CD4-positive, alpha-beta T cell treated with Interleukin-4 for 1 hour (primary cell): ENCODE measurements at places on chromosomes 3 and 15.

DNA sequence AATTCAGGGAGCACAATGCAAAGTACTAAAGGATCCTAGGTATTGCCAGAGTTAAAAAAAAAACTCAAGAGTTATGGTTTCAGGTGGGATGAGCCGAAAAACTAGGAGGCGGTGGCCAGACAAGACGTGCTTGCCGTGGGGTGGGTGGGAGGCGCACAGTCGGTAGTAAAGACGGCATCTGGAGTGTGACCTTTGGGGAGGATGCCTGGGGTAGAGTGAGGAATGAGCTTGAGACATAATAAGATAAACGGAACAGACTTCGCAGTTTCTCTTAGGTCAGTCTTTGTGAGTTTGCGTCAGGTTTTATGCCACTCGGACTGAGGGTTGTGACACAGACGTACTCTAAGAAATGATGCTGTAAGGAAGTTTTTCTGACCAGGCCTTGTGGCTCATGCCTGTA, 139.6 kb downstream of the LRRK1 start:
- DNase-seq, result no peak

- no peak for DNase-seq
Observed at GRCh38 chr3:35448121-35448520, 191.2 kb upstream of the ARPP21 start.

GRCh38 chr3:117837391-117837790, 1127.8 kb downstream of the TUSC7 start:
- DNase-seq, result no peak

DNA sequence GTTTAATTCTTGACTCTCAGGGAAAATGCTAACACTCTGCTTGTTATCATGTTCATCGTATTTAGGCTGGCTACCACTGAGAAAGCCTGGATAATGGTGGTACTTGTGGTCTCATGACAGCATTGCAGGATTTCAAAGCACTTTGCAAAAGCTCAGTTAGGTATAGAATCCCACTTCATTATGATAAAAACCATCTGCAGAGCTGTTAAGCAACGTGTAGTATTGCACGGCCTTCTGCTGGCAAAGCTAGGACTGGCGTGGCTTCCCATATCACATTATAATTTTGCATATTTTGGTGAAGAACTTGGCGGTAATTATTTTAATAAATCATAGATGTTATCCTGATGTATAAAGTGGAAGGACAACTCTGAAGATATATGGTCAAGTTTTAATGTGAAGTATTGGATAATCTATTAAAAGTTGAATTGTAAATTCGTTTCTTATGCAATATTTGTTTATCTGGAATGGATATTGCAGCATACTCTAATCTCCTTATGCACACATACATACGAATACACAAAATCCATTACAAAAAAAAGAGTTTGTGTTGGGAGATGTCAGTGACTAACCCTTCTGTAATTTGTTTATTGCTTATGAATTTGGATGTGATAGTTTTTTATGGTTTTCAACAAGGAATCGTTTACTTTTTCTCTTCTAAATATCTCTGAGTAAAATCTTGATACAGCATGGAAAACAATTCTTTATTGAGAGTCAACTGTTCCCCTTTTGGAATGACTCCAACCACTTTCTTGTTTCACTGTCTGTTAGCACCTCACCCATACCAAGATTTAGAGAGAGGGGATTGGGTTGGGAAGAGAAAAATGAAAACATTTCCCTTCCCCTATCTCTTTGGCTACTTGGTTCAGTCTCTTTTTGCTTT, 9.2 kb downstream of the RAB8B start:
- no peak for DNase-seq

GRCh38 chr3:56421205-56421604, 47.1 kb downstream of the ERC2 start:
- no peak for DNase-seq

- no peak for DNase-seq
Observed at GRCh38 chr3:62705721-62706120, 169.5 kb downstream of the CADPS start.

DNA sequence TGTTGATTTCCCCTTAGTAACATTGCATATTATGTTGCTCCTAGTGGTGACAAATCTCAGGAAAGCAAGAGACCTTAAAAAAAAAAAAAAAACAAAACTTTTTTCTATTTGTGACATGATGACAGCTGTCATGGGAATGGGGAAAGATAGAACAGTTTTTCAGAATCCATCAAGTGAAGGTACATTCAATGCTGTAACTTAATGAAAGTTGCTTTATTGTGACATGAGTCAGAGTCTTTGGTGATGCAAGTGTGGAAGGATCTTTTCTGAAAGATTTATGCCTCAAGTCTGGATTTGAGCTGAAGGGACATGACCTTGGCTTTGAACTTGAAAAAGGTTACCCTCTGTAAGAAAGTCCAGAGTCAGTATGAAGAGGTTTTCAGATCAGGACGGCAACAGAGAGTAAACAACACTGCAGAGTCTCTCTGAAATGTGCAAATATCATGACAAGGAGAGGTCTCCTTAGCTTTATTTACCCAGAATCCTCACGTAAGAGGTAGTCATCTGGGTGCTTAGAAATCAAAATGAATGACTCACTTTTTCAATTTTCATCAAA, 424.7 kb downstream of the CNTN4 start:
- no peak for DNase-seq

GRCh38 chr15:57160823-57161560, 215.3 kb upstream of the CGNL1 start:
- no peak for DNase-seq

DNA sequence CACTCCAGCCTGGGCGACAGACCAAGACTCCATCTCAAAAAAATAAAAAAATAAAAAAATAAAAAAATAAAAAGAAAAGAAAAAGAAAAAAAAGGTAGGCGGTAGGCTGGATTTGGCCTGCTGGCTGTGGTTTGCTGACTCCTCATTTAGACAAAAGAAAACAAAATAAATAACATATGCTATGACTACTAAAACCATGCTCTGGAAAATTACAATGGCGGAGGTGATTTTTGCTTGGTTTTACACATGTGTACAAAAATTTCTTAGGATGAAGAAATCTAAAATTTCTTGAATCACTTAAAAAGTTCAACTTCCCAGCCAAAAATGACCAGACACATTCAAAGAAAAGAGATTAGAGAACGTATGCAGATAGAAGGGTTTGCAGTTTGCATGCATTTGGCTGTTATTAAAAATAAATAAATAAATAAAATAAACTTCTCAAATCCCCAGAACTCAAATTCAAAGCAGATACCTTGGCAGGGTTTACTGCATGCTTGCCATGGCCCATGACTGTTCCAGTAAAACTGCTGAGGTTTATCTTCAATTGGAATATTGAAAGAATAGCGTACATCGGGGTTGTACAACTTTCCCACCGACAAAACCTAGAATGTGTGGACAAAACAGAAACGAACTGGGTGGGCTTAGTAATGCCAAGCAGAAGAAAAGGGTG, 65.9 kb downstream of the ADAMTS9 start:
- DNase-seq, result no peak

GRCh38 chr15:99582508-99582960, 16.8 kb downstream of the MEF2A start:
- no peak for DNase-seq

GRCh38 chr15:58114812-58115211, 23.4 kb upstream of the AQP9 start:
- no peak for DNase-seq

GRCh38 chr15:59558851-59559250, 52.7 kb upstream of the GCNT3 start:
- no peak for DNase-seq

DNA sequence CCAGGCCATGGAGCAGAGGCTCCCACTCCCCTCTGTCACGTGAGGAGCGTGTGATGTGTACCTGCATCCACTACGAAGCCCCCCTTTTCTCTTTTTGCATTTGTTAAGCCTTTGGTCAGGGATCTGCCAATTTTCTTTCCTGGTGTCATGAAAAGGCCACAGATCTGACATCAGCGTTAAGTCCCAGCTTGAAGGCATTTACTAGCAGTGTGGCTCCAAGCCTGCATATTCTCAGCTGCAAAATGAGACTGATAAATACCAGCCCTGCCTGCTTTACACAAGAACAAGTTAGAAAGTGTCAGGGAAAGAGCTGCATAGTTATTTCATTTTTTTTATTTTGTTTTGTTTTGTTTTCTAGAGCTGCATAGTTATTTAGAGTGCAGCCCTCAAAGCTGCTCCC, 2.3 kb upstream of the ANKRD63 start:
- no peak for DNase-seq

DNA sequence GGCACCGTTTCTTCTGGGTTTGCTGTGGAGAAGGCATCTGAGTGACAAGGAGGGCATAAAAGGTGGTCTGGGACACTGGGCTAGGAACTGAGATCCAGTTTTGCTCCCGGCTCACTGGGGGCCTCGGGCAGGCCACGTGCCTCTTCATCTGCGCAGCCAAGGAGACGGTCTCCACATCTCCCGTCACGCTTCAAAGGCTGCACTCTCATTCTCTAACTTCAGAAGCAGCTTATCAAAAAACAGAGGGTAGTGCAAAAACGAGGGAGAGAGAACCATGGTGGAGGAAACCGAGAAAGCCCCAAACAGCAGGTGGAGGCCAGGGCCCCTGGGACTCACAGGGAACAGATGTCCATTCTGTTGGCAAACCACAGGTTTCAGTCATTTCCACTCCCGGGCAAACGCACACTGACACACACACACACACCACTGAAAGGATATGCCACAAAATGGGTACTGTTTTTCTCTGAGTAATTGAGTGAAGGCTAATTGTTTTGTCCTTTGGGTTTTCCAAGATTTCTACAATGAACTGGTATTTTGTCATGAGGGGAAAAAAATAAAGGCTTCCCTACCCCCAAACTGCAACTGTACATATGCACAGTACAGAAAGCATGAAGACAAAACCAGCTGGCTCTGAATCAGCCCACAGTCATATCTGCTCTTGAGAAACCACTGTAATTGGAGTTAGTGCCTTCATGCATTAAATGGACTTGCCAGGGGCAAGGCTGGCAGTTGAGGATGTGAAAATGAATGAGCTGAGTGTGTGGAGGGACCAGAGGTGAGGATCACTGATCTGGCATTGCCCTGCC, 71.9 kb downstream of the MGLL start:
- DNase-seq, result no peak

DNA sequence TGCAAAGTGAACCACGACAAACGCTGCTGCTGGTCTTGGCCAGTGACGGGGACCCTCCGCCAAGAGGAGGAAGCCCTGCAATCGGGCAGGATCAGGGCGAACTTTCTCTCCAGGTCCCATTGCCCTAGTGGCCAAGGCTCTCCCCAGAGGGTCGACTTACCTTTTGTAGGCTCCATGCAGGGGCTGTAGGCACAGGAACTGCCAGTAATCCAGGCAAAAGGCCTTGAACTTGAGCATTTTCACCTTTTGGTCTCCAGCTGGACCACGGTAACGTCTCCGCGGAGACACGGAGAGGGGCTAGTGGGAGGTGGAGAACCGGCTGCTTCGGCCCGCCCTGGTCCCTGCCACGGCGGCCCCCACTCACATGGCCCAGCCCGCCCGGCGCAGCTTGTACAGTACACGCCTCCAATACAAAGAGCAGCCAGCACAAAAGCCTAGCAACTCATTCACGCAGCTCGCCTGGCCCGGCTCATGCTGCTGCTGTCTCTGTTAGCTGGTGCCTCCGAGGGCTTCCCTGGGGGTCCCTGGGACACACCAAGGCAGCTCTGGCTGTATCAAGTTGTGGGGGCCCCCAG, 31.0 kb downstream of the IQSEC1 start:
- DNase-seq, result no peak

DNA sequence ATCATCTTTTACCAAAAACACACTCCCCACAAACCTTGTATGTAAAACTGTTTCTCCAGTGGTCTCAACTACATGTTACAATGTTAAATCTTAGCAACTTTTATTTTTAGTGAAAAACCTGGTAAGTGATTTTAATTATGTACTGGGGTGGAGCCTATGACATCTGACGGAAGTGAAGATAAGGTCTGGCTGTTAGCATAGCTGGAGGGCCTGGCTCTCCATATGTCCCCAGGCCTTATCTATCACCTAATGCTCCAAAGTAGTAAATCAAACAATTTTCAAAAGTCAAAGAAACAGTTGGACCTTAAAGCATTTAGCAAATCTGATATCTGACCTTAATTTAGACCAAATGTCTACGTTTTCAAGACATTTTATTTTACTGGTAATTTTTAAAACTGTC, 173.6 kb upstream of the SMAD3 start:
- DNase-seq, result no peak

DNA sequence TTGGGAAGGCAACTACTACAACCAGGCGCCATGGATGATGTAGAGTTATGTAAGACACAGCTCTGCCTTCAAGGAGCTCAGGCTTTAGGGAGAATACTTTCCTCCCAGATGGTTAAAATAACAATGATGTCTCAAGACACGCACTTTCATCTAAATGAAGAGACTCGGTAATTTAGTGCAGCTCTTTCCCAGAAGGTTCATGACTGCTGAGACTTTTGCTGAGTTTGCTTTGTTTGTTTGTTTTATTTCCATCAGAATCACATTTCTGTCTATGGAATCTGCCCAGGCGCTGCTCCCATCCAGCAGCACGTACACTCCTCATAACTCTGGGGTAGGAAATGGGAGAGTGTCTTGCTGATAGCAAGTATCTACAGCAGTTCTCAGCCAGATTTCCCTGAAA, 33.9 kb upstream of the MEX3B start:
- DNase-seq, result no peak

- DNase-seq, result peak; percentile 52
Observed at GRCh38 chr15:66774001-66774814, 72.2 kb downstream of the SMAD6 start.

DNA sequence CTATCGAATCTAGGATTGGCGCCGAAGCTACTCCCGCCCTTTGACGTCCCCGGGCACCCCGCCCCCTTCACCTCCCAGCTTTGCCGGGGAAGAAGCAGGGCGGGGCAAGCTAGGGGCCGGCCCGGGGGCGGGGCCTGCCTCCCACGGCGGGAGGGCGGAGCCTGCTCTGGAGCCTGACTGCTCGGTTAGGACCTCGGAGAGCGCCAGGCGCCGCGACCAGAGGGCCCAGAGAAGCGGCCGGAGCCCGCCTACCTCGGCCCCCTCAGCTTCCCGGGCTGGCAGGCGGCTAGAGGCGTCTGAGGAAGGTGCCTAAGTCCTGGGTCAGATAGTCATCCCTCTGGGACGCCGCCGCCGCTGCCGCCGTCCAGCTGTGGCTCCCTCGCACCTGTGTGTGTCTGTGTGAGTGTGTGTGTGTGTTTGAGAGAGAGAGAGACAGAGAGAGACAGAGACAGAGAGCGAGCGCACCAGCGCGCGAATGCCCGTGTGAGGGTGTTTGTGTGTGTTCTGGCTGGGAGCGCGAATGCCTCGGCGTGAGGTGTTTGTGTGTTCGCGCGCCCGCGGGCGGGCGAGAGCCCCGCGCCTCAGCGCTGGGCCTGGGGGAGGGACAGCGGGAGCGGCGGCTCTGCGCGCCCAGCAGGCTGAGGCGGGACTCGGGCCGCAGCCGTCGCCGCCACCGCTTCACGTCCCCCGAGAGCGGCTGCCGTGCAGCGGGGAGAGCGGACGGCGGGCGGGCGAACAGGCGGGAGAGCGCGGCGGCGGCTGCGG, at the start of gene STXBP5L:
Gene STXBP5L (plus strand): TSS at position 176 of the 765 bp plus-strand sequence. CDS start 1,374 bp downstream, outside the sequence.
- DNase-seq, result peak; percentile 6

DNA sequence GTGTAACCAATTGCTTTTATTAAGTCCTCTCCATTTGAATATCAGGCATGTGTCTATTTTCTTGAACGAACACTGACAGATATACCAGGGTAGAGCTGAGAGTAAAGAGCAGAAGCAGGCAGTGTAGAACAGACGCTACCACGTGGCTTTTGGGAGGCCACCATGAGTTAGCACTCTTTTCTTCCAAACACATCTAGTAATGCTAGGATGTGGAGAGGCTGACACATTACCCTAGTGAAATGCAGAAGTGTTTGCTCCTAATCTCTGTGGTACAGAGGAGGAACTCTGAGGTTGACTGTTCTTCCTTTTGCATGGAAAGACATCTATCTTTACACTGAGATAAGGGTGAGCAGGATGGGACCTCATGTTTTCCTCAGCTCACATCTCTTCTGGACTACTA, 216.3 kb downstream of the SATB1 start:
- DNase-seq, result peak; percentile 28

- DNase-seq, result peak; percentile 3
Observed at GRCh38 chr3:129398803-129399144, 29.7 kb downstream of the EFCAB12 start.
